ENCODE measurements at places on chromosomes 16 and 17. TPM values are rescaled to one million over a fixed set of nuclear protein-coding genes. Genes with fewer than 3 reads are reported as not detected.

Gene MT4
- not detected for total RNA-seq

Gene NPIPB9
- 1.7 TPM for total RNA-seq

Gene C17orf113
- total RNA-seq, result 0.70 TPM

Gene ABCA6
- 0.03 TPM for total RNA-seq

All from A549 treated with Hydrocortisone at 1 μM for 4 hours (cell line).